ENCODE measurements at places on chromosomes 1 and 21. TPM values are rescaled to one million over a fixed set of nuclear protein-coding genes. Genes with fewer than 3 reads are reported as not detected.

Gene NTMT2
- not detected for total RNA-seq

Gene KCNJ10
- total RNA-seq, result not detected

Gene LCE1D
- total RNA-seq, result not detected

GRCh38 chr1:236685917-236686814 is at the start of gene ACTN2:
Gene ACTN2, plus strand, starts transcription at chr1:236686499. Its CDS starts 175 bp downstream, at chr1:236686674.
- DNase-seq, result no peak

Gene MPZ
- total RNA-seq, result 4.8 TPM
